Activated CD4-positive, alpha-beta T cell treated with anti-CD3 and anti-CD28 coated beads, Interleukin-2, amount 50 U/mL, for 24 hours (primary cell): ENCODE measurements at places on chromosomes 1 and 21.

DNA sequence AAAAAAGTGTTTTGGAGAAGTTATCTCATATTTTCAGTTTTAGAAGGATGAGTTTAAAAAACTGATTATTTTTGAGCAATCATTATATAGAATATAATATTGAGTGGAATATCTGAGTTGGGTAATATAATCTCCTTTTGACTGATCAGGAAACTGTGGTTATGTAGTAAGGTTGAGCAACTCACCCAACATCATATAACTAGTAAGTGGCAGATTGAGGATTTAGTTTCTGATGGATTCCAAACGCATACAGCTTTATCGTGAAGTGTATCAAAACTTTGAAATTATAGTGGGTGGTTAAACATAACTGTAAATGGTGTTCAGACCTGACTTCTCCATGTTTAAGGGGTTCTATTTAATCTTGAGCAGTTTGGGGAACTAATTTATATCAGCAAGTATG is 98.6 kb downstream of the OLFM3 start:
- no peak for DNase-seq

DNA sequence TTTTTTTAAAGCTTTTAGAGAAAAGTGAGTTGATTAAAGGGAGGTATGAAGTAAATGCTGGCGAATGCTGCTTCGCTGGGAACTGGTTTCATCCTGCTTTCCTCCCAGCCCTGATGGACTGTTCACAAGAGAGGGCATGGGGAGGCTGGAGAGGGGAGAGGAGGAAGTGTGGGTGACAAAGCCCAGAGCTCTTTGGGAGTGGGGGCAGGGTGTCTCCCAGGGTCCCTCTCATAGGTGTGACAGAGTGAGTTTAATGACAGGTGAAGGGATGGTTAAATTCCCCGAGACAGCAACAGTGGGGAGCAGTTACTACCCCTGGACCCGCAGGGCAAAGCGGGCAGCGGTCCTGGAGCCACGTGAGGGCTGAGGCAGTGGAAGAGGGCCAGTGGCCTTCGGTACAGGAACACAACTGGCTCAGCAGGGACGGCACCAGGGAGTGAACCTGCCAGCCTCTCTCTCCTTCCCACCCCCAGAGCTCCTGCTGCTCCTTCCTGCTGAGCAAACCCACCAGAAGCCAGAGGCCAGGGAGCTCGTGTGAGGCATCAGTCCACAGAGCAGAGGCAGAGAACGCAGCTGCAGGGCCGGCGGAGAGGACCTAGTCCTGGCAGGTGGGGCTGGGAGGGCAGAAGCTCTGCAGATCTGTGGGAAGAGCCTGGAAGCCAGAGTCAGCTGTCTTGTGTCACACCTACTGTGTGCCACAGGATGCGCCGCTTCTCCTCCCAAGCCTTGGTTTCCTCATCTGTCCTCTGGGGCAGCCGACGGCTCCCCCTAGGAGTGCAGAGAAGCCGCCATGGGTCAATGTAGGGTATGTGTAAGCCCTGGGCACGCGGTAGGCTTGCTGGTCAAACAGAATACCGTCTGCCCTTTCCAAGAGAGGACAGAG is 20.9 kb upstream of the LRP8 start:
- DNase-seq: no peak

- DNase-seq: no peak
Observed at GRCh38 chr1:22533244-22533895, 29.9 kb upstream of the EPHA8 start.

- no peak for DNase-seq
Observed at GRCh38 chr1:209751627-209752231, 4.1 kb upstream of the TRAF3IP3 start.

GRCh38 chr1:54803761-54804470 is 2.8 kb upstream of the TTC22 start:
- no peak for DNase-seq

DNA sequence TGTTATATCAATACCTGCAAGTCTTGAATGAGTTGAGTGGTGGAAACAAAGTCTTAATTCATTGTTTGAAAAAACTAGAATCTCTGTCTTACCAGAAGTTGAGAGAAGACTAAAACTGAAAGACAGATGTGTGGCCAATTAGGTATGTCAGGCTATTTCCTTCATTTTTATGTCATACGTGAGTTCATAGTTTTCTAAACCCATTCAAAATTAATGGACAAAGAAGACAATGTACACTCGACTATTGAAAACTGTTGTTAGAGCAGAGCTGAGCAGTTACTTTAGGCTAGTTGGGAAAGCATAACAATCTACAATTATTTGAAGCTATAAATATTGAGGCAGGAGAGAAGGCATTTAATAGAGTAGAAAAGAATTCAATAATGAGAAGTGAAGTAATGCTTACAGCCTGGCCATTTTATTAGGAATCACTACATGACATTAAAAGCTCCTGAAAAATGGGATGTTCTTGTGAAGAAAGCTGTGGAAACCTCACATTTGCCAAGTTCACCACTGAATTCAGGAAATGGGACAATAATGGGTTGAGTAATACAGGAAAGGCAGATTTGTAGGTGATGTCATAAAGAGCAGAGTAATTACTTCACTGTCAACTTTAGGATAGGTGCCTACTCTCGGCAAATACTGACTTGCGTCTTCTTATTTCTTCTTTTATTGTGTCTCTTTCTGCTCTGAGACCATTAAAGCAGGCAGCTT is 204.4 kb downstream of the PLA2G4A start:
- DNase-seq: no peak

GRCh38 chr1:8883491-8883890 is 5.0 kb upstream of the ENO1 start:
- DNase-seq: no peak

GRCh38 chr1:228554107-228554506 is 66.9 kb downstream of the RNF187 start:
- no peak for DNase-seq

DNA sequence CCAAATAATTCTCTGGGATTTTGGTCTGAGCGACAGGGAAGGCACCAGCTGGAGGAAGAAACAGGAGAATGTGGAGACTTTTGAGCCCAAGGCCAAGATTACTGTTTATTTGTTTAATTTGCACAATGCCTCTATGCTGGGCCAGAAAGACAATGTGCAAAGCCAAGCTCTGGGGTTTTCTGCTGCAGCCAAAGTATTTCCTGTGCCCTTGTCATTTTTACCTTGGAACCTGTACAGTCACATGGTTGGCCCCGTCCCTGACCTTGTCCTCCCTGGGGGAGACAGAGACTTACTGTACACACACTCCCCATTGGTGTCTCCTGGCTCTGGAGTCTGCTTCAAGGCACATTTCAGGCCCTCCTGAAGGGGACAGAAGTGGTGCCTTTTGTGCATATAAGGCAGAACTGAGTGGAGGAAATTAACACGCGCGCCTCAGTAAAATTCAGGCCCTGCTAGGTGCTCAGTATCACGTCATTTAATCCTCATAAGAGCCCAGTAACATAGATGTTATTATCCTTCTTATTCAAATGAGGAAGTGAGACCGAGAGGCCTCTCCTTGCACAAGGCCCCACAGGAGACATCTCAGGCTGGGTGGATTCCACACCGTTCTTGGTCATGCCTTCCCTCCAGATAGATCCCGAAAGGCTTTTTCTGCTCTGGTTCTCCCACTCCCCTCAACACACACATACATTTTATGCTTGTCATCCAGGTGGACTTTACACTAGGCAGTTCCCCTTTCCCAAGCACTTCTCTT is 21.1 kb downstream of the C1orf115 start:
- DNase-seq: no peak

- no peak for DNase-seq
Observed at GRCh38 chr1:37850352-37850955, 8.9 kb downstream of the MTF1 start.

GRCh38 chr1:158998781-158999161 is 10.9 kb upstream of the IFI16 start:
- no peak for DNase-seq

DNA sequence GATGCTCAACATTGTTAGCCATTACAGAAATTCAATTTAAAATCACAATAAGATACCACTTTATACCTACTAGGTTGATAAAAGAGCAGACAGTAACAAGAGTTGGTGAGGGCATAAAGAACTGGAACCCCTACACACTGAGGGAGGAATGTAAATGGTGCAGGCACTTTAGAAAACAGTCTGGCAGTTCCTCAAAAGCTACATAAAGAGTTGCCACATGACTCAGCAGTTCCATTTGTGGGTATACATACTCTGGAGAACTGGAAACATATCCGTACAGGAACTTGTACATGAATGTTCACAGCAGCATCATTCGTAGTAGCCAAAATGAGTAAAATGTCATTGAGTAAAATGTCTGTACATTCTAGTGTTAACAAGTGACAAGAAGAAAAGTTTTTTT is 17.0 kb downstream of the NSL1 start:
- no peak for DNase-seq
